ENCODE measurements at places on chromosomes 1 and 21. TPM values are rescaled to one million over a fixed set of nuclear protein-coding genes. Genes with fewer than 3 reads are reported as not detected.

The NUP210L gene
- 0.14 TPM for total RNA-seq

The SUSD4 gene
- 0.58 TPM for total RNA-seq

The GPR37L1 gene
- total RNA-seq, result not detected

The PROX1 gene
- total RNA-seq, result not detected

The DMBX1 gene
- total RNA-seq, result 0.37 TPM

The SLC9C2 gene
- total RNA-seq, result not detected

The CD48 gene
- total RNA-seq, result 215 TPM

The MAST2 gene
- total RNA-seq, result 20.7 TPM

The GBP6 gene
- total RNA-seq, result 2.8 TPM

The TRIM67 gene
- not detected for total RNA-seq

The CEP350 gene
- total RNA-seq, result 60.6 TPM

The CREB3L4 gene
- 13.7 TPM for total RNA-seq

The KCNH1 gene
- not detected for total RNA-seq

The PODN gene
- total RNA-seq, result not detected

The TDRKH gene
- 29.3 TPM for total RNA-seq

The PIK3CD gene
- total RNA-seq, result 162 TPM

The MMP23B gene
- total RNA-seq, result 1.5 TPM

The PLCH2 gene
- 13.9 TPM for total RNA-seq

The KLHDC8A gene
- not detected for total RNA-seq

The PTGS2 gene
- total RNA-seq, result 32.4 TPM

The PLD5 gene
- not detected for total RNA-seq

The HES4 gene
- 7.8 TPM for total RNA-seq

The S100A5 gene
- 4.4 TPM for total RNA-seq

The MYOM3 gene
- total RNA-seq, result not detected

The SEC16B gene
- total RNA-seq, result not detected

The SERINC2 gene
- 0.23 TPM for total RNA-seq
